ENCODE measurements at places on chromosomes 11 and 22. TPM values are rescaled to one million over a fixed set of nuclear protein-coding genes. Genes with fewer than 3 reads are reported as not detected.
A peak's percentile ranks its signal among the peaks of the same experiment; 100 is the strongest.

SLC22A8 gene
- total RNA-seq: not detected

OR4A16 gene
- total RNA-seq: not detected

FOLH1 gene
- total RNA-seq: 0.55 TPM

UBASH3B gene
- 50.5 TPM for total RNA-seq

MYEOV gene
- total RNA-seq: 13.5 TPM

CCDC89 gene
- 5.8 TPM for total RNA-seq

SORL1 gene
- total RNA-seq: 3.1 TPM

ANKK1 gene
- total RNA-seq: not detected

NAV2 gene
- total RNA-seq: 41.1 TPM

C11orf87 gene
- total RNA-seq: not detected

CD3D gene
- total RNA-seq: not detected

DNA sequence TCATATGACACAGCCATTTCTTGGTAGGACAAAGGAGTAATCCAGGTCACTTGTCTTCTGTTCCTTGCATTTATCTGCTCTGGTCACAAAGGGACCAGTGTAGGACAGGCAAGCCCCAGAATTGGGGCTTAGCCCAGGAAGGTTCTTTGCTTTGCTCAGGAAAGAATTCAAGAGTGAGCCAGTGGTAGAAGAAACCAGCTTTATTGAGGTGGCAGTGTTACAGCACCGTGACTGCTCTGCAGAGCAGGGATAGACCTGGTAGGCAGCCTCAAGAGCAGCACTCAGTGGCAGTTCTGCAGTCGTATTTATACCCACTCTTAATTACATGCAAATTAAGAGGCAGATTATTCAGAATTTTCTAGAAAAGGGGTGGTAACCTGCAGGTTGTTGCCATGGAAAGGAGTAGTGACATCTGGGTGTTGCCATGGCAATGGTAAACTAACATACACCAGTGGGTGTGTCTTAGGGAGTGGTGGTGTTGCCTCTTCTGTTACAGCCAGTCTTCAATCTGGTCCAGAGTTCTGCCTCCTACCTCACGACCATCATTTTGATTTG is 84.9 kb upstream of the RAB1B start:
- DNase-seq: peak; percentile 42

DNA sequence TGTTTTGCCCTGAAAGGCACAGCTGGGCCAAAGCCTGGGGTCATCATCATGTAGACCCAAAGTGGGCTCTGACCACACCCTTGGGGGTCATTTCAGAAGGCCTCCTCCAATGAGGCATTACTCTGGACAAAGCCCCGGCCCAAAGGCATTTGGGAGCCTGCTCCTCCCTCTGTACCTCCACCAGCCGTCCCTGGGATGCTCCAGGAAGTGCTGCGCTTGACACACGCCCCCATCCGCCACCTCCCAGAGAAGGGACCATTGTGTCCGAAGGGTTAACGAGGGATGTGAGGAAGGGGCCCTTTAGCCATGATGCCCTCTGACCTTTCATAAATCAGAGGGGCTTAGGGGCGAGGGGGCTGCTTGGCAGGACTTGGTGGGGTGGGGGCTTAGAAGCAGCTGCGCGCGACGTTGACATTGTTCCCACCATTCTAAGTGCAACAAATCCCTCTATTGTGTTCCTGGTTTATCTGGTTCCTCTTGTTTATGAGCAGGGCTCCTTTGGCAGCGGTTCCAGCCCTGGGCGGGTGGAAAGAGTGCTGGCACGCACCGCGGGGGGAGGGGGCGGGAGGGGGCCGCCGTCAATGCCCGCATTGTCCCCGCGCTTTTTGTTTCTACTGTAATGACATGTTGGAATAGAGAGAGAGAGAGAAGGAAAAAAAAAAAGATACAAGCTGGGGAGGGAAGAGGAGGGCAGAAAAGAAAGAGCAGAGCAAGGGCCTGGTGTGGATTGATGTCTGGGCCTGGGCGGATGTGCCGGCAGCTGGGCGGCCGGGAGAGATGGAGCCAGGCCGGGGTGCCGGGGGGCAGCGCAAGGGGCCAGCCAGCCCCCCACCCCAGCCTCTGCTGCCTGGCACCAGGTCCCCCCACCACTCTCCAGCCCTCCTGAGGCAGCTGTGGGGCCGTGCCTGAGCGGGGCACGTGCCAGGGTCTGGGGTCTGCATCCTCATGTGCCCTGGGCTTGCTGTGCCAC is 32.1 kb upstream of the SOX10 start:
- no peak for DNase-seq

DNA sequence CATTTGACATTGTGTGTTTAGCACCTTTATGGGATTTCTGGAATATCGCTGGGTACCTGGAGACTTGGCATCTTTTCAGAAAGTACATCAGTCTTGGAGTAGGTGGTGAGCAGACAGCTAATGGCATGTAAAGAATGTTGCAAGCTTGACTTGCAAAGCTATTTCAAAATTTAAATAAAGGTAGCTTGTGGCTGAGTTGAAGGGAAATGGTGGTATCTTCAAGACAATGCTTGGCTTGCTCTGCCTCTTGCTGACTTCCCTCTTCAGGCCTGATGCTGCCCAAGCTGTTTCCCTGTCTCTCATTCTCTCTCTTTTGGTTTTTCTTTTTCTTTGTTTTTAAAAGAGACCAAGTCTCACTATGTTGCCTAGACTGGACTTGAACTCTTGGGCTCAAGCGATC is 13.2 kb downstream of the ZNRF3 start:
- DNase-seq: peak; percentile 80

DNA sequence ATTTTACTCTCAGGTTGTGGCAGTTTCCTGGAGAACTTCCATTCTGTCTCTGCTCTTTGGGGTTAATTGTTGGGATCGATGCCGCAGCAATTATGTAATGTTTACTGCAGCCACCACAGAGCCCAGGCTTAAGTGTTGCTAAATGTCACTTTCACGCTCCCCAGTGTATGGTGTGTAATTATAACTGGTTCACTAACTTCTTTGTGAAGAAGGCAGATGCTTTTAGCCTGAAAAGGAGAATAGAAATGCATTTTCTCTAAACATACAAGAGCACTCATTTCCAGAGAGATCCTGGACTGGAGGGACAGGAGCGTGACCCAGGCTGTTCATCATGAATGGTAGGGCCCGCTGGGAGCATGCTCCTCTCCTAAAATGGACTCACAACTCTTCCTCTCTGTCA is 132.2 kb upstream of the PLET1 start:
- no peak for DNase-seq

- no peak for DNase-seq
Measured at GRCh38 chr11:47127213-47127612, 49.5 kb downstream of the ARFGAP2 start.

DNA sequence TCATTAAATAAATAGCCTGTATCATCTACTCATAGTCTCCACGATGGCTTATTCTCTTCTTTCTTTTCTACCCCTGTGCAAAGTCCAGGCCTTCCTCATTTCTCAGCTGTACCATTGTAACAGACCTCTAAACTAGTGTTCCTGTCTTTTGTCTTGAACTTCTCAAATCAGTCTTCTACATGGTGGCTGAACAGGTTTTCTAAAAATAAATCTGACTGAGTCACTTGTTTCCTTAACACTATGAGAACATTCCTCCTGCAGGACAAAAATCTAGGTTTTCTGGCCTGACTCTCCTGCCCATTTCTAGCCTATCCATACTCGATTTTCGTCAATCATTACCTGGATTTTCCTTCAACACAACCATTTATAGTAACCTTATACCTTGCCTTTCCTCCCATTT is 1080.8 kb upstream of the TENM4 start:
- peak; percentile 80 for DNase-seq

- DNase-seq: no peak
Measured at GRCh38 chr11:1563697-1564534, 8.2 kb downstream of the DUSP8 start.

DNA sequence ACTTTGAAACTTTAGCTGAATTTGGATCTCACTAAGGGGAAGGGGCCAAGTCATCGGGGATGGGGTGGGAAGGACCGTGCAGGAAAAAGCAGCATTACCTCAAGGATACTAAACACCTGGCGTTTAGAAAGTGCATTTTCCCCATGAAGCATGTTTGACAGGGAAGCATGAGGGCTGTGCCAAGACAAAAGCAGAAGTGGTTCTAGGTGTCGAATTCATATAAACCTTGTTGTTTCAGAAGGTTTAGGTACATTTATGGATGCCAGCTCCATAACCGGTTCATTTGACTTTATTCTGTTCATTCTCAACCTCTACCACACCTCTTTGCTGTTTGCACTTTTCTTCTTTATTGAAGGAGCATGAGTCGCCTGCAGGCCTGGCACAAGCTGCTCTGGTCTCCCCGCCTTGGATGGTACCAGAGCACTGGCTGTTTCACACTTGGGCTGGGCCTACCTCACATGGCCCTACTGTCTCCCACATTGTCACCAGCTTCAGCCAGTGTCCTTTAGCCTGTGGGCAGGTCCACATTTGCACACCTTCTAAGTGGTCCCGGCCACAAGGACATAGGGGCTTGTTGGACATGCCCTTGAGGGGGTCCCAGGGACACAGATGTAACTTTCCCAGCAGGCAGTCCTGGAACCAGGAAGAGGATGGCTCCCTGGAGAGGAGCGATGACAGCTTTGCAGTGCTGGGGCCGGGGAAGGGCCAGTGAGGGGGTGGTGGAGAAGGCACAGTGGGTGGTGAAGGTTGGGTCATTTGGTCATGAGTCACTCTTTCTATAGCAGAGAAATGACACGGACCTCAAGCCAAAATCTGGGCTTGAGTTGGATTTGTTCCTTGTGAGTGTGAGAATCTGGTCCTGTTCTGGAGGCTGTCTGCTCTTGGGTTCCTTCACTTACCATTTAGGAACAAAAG is 3.2 kb upstream of the ST14 start:
- DNase-seq: peak; percentile 15

- DNase-seq: no peak
Measured at GRCh38 chr11:33685082-33685481, 15.5 kb downstream of the C11orf91 start.

GRCh38 chr11:125946712-125947418 is 1.0 kb downstream of the VSIG10L2 start:
- DNase-seq: no peak

DNA sequence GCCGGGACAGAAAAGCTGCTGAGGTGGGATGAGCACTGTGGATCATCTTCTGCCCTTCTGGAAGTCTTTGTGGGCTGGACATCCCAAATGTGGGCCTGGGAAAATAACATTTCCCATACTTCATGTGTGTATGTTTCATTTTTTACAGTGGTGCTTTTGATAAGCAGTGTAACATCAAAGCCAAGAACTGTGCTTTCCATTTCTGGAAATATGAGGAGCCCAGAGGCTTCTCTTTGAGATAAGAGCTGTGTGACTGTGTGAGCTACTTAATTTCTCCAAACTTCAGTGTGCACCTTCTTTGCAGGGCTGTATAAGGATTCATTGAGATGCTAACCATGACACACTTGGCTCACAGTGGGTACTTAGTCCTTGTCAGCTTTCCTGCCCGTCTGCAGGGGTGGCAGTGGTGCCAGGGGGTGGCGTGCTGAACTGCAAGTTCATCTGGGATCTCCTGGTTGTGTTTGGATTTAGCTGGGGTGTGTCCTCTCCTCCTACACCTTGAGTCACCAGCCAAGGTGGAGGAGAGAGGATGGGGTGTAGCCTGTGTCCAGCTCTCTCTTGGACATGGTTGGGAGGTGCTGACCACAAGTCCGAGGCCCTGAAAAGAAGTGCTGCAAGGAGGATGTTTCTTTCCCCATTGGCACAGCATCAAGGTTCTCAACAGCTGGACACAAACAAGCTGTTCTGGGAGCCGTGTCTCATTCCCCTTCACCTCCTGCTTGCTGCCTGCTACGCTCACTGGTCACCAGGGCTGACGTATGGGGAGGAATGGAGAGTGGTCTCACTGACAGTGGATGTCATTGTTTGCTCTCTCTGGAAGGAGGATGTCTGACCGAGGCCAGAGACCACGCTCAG is 139.4 kb downstream of the TEAD1 start:
- peak; percentile 76 for DNase-seq

- DNase-seq: no peak
Measured at GRCh38 chr22:22553735-22554586, 5.1 kb downstream of the PRAME start.

GRCh38 chr22:23503736-23504440 is 76.2 kb downstream of the IGLL1 start:
- no peak for DNase-seq

DNA sequence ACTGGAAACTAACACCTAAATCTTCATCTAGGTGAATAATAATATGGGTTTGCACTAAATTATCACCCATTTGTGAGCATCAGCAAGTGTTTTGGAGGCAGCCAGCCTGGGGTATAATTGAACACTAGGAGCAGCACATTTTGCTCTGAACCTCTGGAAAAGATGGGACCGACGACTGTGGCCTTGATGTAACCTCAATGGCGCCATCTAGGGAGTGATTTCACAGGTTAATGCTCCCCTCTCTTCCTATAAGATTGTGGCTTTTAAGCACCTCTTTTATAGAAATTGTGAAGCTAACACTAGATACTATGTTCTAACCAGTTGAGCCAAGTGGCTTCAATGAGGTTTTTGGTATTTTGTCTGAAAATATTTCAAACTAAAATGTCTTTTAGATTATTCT is 203.7 kb downstream of the NELL1 start:
- DNase-seq: peak; percentile 9

GRCh38 chr11:75554258-75555022 is 7.6 kb upstream of the SERPINH1 start:
- no peak for DNase-seq

GRCh38 chr22:24108073-24108472 is 73.2 kb upstream of the SUSD2 start:
- DNase-seq: no peak

GRCh38 chr22:49170053-49170452 is 657.6 kb downstream of the BRD1 start:
- DNase-seq: no peak

DNA sequence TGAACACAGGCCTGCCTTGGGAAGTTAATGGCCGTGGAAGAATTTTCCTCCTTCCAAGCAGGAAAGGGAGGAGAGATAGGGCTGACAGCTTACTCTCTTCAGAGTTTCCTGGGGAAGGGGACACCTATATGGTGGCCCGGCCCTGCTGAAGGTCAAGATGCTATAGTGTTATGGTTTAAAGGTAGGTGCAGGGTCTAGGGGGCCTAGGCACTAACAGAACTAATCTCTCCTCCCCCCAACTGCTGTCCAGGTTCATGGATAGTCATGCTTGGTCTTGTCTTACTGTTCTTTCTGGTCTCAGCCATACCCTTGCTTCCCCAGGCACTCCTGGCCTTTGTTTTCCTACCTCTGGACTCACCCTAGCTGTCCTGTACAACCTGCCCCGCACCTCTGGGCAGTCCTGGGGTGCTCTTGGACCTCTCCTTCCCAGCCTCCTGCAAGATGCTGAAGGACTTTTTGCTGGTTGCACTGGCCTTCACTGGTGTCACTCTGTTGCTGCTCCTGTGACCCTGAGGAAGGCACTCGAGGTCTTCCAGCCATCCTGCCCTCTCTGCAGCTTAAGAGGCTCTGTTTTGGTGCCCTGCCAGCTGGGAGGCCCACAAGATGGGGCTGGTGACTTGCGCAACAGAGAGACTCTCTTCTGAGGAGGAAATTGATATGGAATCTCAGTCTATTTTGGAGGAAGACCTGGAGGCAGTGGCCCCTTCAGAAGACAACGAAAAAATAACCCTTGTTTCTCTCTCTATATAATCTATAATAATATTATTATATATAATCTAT is 17.9 kb downstream of the SEC14L3 start:
- peak; percentile 30 for DNase-seq
